ENCODE measurements at places on chromosomes 2 and 18. TPM values are rescaled to one million over a fixed set of nuclear protein-coding genes. Genes with fewer than 3 reads are reported as not detected.

DNA sequence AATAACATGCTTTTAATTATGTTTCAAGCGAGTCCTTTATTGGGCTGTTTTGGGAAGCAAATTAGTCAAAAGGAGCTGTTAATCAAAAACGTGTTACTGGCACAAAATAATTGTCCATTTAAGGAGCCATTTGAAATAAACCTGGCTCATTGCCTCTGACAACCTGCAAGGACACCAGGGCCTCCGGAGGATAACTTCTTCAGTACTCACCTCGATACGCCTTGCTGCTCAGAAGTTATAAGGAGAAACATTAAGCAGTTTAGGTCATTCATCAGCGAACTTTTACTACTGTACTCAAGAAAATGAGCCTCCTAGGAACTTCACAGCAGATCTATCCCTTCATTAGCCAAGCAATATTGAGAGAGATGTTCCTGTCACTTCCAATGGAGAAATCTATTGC, 1579.2 kb upstream of the ACVR2A start:
- no peak for DNase-seq

DNA sequence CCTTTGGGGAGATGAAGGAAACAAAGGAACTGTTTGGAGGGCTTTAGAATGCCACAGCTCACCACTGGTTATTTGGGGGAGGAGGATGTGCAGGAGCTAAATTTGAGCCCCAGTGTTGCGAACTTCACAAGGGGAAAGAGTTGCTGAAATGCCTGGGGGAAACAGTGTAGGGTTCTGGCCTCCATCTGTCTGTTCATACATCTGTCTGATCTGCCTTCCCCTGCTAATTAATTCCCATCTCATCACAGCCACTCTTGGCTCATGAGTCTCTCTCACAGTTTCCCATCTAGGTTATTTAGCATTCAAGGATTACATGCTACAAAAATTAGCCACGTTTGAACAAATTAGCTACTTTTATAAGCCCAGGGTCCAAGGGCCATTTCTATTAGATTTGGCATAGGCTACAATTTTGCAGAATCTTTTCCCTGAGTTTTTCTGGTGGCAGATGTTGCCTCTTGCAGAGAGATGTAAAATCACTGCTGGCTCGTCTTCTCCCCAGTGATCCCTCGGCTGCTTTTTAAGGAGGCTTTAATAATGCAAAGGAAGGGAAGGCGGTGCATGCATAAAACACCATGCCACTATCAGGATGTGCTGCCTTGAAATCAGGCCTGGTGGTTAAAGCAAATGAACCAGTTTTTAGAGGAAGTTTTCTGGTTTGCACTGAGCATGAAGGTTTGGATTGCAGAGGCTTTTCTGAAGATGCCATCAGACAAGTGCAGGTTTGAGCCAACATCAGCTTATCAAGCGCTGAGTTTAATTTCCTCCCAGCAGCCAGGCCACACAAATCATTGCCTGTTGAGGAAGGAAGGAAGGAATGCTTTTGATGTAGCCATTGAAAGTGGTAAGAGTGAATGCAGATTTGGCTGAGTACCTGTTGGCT, 35.0 kb downstream of the ADD2 start:
- no peak for DNase-seq

DNA sequence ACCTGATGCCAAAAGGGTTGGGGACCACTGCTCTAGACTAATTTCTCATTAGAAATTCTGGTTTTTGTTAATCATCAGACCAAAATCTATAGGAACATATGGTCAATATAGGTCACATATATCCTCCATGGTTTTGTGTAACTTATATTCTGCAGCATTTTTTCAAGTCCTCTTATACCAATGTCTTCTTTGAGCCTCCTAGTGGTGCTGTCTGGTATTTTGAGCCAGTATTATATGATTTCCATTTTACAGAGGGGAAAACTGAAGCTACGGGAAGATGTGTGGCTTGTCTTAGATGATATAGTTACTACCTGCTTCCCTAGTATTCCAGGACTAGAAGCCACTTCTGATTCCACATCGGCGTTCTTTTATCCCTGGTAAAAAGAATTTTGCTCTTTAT, 13.8 kb downstream of the MAPK4 start:
- peak; percentile 3 for DNase-seq

The TNFAIP6 gene
- 8.9 TPM for total RNA-seq

DNA sequence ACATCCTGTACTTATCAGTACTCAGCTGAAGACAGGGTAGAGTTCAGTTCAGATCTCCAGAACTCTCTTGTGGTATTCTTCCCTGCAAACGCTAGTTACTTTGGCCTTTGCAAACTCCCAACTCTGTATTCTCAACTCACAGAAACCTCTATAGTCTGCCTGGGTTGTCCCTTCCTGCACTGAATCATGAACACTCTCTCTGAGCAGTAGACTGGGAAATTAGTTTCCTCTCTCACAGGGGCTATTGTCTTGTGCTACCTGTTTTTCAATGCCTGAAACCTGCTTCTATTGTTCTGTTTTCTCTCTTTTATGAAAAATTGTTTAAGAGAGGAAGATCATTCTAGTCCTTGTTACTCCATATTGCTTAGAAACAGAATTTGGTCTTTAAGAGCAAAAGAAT, 134.7 kb downstream of the VIT start:
- no peak for DNase-seq

GRCh38 chr18:79732721-79733025, 53.1 kb downstream of the CTDP1 start:
- no peak for DNase-seq

DNA sequence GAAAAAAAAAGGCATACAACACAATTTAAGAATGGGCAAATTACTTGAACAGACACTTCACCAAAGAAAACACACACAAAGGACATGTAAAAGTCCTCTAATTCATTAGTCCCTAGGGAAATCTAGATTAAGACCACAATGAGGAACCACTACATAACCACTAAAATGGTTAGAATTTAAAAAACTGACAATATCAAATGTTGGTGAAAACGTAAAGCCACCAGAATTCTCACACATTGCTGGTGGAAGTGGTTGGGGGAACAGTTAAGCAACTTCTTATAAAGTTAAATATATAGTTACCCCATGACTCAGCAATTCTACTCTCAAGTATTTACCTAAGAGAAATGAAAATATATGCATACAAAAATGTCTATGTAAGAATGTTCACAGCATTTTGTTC, 11.8 kb downstream of the RTN4 start:
- no peak for DNase-seq

DNA sequence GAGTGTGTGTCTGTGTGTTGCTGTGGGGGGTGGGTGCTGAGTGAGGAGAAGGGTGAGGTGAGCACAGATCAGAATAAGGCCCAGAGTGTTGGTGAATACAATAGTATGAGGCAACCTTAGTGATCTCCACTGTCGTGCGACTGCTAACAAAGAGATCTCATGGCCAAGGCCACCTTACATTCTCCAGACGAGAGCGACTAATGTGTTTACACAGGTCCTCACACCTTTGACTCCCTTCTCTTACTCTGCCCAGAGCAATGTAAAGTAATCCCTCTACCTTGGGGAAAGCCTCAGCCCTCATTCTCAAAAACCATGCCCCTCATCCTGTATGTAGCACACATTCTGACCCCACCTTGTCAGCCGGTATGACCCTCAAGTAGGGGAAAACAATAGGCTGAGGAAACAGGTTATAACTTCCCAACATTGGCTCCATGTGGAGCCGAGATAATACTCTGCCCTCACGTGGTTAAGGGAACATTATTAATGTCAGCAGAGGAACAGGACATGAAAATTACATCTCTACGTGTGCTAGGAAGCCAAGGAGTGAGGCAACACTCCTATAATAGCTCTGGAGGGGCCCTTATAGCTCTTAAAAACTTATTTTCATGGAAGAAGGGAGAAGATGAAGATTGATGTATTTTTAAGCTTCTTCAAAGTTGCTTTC, 323.0 kb upstream of the NT5C1B start:
- no peak for DNase-seq

DNA sequence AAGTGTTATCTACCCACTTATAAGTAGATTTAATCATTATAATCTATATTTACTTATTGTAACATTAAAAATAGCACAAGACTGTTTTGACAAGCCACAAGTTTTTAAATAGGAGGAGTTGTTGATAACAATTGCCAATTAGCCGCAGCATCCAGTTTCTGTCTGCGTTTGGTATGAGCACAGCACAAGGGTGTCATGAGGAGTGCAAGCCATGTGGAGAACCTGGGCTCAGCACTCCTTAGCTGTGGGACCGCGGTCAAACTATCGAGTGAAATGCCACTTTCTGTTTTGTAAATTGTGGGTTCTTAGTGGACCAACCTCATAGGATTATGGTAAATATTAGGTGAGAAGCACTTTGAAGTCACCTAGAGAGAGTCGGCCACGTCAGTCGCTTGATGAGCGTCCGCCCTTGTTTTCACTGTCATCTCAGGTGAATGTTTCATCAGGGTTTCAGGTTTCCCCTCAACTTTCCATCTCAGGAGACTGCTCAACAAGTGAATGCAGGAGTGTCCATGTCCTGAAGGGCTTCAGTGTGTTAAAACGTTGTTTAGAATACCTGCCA, 294.5 kb downstream of the ZNF407 start:
- DNase-seq: no peak

GRCh38 chr2:6855860-6856547, 9.7 kb downstream of the CMPK2 start:
- peak; percentile 17 for DNase-seq

GRCh38 chr2:166651080-166651675, 157.1 kb upstream of the SCN7A start:
- no peak for DNase-seq

DNA sequence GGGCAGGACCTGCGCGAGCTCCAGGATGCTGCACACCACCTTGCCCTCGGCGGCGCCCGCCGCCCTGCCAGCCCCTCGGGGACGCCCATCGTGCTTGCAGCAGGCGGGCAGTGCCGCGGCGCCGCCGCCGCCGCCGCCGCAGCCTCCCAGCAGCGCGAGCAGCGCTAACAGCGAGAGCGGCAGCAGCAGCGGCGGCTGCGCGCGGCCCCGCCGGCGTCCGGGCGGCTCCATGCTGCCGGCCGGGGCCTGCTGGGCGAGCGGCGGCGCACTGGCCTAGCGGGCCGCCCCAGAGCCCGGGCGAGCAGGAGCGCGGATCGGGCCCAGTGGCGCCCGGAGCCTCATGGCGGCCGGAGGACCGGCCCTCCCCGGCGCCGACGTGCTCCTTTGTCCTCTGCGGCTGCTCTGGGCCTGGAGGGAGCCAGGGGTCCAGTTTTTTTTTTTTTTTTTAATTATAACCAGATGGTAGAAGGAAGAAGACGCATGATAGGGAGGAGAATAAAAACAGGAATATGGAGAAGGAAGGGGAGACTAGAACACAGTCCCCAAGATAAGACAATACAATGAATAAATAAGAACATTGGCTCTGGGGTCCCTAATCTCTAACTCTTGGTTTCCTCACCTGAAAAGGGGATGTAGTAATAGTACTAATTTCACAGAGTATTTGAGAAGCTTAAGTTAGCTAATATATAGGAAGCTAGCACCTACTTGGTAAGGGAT, 17.1 kb upstream of the ANKRD62 start:
- DNase-seq: peak; percentile 65

DNA sequence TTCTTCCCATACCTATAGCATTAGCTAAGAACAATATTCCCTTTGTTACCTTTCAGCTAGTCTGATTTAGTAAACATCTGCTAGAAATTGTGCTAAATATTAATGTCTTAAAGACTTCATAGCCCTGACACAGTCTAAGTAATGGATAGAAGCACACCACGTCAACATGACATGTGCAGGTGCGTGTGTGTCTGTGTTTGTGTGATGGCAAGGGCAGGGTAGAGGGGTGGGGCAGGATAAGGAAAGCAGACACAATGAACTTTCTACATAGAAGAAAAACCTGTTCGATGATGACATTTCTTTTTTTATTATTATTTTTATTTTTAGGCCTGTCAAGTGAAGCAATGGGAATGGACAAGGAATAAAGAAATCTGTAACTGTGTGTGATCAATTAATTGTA, 223.3 kb downstream of the NOL4 start:
- no peak for DNase-seq

GRCh38 chr2:5315041-5315440, 377.1 kb upstream of the SOX11 start:
- no peak for DNase-seq

GRCh38 chr18:8008033-8008432, 440.9 kb downstream of the PTPRM start:
- no peak for DNase-seq

DNA sequence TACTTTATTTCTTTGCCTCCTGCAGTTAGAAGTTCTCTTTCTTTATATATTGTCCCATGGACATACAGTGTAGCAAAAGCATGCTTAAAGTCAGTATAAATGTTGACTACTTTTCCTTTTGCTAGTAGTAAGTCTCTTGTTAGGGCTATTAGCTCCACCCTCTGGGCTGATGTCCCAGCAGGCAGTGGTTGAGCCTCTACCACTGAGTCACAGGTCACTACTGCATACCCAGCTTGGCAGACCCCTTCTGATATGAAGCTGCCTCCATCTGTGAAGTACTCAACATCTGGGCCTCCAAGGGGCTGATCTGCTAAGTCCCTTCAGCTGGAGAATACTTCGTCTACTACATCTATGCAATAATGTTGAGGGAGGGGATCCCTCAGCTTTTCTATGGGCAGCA, 61.0 kb upstream of the SLC35G4 start:
- no peak for DNase-seq

The C1GALT1C1L gene
- not detected for total RNA-seq

DNA sequence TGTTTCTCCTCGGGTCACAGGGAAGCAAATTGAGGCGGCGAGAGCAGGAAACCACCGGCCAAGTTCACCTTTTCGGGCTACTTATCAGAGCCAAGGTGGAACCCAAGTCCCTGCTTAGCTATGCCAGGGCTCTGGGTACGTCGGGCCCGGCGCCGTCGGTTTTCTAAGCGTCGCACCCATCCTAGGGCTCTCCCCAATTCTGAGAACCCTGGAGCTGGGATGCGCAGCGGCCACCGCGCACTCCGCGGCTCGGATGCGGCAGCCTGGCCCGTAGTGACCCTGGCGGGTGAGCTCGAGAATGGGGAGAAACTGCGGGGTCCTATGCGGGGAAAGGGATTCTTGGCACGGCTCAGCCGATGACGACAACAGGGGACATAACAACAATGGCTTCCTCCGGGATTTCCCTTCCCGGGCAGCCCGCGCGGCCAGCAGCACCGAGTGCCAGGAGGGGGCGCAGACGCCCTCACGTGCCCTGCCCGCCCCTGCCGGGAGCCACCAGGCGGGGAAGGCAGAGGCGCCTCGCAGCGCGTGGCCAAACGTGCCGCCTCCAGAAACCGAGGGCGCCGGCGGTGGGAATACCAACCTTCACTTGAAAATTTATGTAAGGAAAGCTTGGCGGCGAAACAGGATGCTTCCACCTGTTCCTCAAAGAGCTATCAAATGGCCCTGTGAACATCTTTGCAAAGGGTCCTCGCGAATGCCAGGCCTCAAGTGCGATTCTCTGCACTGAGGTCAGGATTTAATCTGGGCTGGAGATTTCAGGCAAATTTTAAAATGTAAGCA, 2.1 kb upstream of the SLC30A3 start:
- DNase-seq: peak; percentile 63

The LRRC30 gene
- total RNA-seq: not detected

- no peak for DNase-seq
These were observed 296.7 kb downstream of the DSEL start for GRCh38 chr18:67219821-67220220.

The POTEI gene
- not detected for total RNA-seq

GRCh38 chr18:44130376-44130942, 550.2 kb upstream of the SETBP1 start:
- peak; percentile 49 for DNase-seq

The TMEM182 gene
- 1.0 TPM for total RNA-seq

GRCh38 chr2:69995511-69995910, 34.1 kb upstream of the ASPRV1 start:
- no peak for DNase-seq
